ENCODE measurements at places on chromosomes 16 and 17.

GRCh38 chr17:2067608-2068024 is 12.7 kb downstream of the HIC1 start:
- peak; percentile 94 for DNase-seq

DNA sequence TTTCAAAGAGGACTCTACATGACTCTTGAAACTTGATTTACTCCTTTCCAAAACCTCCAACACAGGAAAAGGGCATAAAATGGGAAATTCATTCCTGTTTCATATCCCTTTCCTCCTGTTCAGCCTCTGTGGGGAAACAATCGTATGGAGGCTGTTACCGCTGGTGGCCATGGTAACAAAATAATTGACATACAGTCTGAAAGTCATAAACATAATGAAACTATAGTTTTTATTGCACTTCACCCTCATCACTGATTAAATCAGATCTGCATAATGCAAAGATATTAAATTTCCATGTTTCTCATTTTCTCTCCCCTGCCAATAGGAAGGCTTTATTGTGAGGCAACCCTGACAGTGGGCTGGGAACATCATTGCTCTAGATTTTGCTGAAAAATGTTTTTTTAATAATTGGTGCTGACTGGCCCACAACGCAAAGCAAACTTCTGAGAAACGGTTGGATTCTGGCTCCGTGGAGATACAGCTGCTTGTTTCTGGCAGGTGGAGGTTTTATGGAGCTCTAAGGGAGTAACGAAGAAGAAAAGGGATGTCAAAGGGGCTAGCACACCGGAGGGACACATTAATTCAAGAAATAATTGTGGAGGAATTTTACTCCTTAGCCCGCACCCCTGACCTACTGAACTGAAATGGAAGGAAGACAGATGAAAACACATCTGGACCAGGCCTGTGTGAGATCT is 154.2 kb upstream of the SHISA6 start:
- no peak for DNase-seq

DNA sequence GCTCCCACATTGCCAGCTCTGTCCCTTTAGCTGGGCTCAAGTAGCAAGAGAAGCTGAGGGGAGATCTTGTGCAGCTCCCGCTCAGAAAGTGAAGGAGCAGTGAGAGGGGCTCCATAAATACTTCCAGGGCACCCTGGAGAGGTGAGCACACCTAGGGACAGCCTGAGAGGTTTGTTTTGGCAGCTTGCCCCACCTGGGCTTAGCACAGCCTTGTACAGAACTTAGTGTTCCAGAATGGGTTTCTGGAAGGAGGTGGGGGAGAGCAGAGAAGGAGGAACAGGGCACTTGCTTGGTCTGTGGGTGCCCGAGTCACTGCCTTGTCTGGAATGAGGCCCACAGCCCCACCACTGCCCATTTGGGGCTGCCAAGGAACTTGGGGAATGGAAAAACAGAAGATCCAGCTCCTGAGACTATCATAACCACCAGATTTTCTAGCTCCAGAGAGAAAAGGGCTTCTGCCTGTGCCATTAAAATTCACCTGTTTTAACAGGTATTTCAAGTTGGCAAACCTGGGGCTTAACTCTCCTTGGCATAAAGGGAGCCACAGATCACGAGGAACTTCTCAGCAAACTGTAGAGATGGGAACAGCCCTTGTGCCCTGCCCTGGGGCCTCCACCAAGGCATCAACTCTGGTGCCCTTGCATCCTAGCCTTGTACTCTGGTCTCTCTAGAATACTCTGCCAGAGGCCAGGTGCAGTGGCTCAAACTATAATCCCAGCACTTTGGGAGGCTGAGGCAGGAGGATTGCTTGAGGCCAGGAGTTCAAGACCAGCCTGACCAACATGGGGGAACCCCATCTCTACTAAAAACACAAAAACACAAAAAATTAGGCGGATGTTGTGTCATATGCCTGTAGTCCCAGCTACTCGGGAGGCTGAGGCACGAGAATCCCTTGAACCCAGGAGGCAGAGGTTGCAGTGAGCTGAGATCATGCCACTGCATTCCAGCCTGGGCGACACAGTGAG is 1.9 kb downstream of the PRR15L start:
- DNase-seq, result no peak

DNA sequence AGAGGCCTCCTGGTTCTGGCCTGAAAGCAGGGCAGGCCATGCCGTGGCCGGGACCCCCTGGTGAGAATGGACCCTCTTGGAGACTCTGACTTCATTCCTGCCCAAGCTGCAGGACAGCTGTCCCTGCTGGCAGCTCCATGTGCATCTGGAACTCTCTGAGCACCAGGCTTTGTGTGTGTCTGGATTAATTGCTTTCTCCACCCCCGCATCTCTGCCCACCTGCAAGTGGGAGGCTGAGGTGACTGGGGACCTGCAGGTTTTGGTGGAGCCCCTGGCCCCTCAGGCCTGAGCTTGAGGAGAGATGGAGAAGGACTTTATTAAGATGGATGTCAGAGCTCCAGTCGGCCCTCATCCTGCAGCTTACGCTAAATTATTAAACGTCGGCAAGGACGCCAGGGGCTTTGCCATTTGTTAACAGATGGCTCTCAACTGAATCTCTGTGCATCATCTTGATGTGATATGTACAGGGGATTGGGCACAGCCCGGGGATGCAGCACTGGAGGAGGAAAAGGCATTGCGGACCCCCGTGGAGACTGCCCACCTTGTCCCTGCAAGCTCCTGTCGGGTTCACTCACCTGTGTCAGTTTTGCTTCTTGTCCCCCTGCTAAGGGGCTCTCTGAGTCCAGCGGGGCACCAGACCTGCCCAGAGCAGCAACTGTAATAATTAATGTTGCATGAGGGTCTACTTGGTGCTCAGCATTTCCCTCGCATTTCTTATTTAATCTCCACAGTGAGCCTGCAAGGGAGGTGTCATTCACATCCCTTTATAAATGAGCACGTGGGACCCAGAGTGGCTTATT is 154.1 kb upstream of the RPL38 start:
- no peak for DNase-seq

- DNase-seq, result no peak
These were observed 25.4 kb downstream of the YWHAE start for GRCh38 chr17:1374431-1375177.

- DNase-seq, result no peak
These were observed 9.4 kb downstream of the FOXN1 start for GRCh38 chr17:28515518-28515917.

All from RPMI7951 (cell line).